Activated naive CD4-positive, alpha-beta T cell treated with anti-CD3 and anti-CD28 coated beads, Interleukin-2, amount 10 ng/mL, durations not matched to agents 5 hours and 36 hours (primary cell): ENCODE measurements at places on chromosomes 12 and 14. TPM values are rescaled to one million over a fixed set of nuclear protein-coding genes. Genes with fewer than 3 reads are reported as not detected.

The PTPRB gene
- not detected for total RNA-seq

The EPYC gene
- total RNA-seq: not detected

The YLPM1 gene
- 66.2 TPM for total RNA-seq

The IFNG-AS1 gene
- total RNA-seq: 0.71 TPM

The CCDC197 gene
- not detected for total RNA-seq

The CLEC4C gene
- total RNA-seq: not detected

The CD27 gene
- total RNA-seq: 162 TPM

The CARMIL3 gene
- 0.50 TPM for total RNA-seq

The PTCSC3 gene
- total RNA-seq: not detected

The OR6C65 gene
- total RNA-seq: not detected

The SLC6A13 gene
- total RNA-seq: not detected

The LIMA1 gene
- 8.9 TPM for total RNA-seq

The MAP4K5 gene
- 24.1 TPM for total RNA-seq

The DPPA3 gene
- total RNA-seq: not detected

The MYH6 gene
- total RNA-seq: not detected

The TCP11L2 gene
- 38.8 TPM for total RNA-seq

The ST8SIA1 gene
- not detected for total RNA-seq

The PLEKHG7 gene
- not detected for total RNA-seq

The SPX gene
- 0.20 TPM for total RNA-seq

The GPR84 gene
- total RNA-seq: 0.31 TPM

The GLS2 gene
- total RNA-seq: 1.8 TPM

The PRR4 gene
- total RNA-seq: 1.8 TPM

The CEP290 gene
- 11.8 TPM for total RNA-seq

The SERPINA5 gene
- not detected for total RNA-seq

The CABP1 gene
- 0.79 TPM for total RNA-seq

The OTOGL gene
- total RNA-seq: not detected

The SMCO2 gene
- 0.34 TPM for total RNA-seq

The REP15 gene
- total RNA-seq: 0.43 TPM

The LYZ gene
- 0.14 TPM for total RNA-seq

The SLC6A15 gene
- not detected for total RNA-seq

The KCNC2 gene
- not detected for total RNA-seq

The PIWIL1 gene
- not detected for total RNA-seq

The PLXNC1 gene
- 41.9 TPM for total RNA-seq

The NPFF gene
- total RNA-seq: not detected

The ZFHX2 gene
- 0.53 TPM for total RNA-seq
